Stimulated activated CD4-positive, alpha-beta T cell treated with anti-CD3 and anti-CD28 coated beads, Interleukin-12 subunit alpha, Interleukin-12 subunit beta, amount 100 ng/mL, for 48 hours (primary cell): ENCODE measurements at places on chromosomes 5 and 9.

GRCh38 chr5:34497470-34497808, 158.7 kb upstream of the RAI14 start:
- no peak for DNase-seq

DNA sequence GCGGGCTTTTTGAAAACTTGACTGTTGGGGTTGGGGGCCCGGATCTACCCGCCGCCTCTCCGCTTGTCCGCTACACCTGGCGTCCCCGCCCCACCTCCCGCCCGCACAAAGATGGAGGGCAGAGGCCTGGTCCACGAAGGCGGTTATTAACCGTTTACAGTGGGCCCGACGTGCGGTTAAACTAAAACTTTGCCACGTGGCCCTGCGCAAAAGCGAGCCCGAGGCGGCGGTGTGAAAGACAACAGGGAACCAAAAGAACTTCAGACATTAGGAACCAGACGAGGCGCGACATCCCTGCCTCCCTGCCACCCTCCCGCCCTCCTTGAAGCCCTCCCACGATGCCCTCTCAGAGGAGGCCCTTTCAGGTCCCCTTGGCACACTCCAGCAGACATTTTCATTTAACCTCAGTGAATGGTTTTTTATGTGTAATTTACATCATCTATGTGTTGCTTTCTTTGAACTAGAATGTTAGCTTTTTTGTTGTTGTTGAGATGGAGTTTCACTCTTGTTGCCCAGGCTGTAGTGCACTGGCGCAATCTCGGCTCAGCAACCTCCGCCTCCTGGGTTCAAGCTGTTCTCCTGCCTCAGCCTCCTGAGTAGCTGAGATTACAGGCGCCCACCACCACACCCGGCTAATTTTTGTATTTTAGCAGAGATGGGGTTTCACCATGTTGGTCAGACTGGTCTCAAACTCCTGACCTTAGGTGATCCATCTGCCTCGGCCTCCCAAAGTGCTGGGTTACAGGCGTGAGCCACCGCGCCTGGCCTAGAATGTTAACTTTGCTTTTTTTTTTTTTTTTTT, 999 bp upstream of the HNRNPA0 start:
- DNase-seq: no peak

DNA sequence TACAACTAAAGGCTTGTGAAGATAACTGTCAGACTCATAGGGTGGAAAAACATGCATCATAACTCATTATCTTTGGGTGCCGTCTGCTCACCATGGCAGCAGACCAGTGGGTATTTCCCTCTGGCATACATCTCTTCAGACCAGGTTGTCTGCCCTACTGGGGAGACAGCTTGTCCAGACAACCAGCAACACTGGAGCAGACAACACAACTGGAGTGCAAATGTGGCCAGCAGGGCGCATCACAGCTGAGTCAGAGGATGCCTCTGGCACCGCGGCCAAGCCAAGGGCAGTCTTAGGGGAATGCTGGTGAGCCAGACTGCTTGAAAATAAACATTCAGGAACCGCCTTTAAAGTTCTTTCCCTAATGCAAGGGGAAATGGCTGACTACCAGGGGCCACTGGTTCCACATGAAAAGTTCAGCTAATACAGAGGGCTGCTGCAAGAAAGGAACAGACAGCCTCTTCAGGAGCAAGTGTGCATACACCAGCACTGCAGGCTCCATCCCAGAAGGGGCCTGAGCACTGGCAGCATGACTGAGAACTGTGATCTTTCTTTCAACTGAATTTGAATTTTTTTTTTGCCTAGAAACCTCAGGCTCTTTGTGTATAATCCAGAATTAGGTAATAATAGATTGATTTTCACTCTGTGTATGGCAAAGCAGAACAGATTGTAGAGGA, 77.3 kb downstream of the MAMDC2 start:
- no peak for DNase-seq

DNA sequence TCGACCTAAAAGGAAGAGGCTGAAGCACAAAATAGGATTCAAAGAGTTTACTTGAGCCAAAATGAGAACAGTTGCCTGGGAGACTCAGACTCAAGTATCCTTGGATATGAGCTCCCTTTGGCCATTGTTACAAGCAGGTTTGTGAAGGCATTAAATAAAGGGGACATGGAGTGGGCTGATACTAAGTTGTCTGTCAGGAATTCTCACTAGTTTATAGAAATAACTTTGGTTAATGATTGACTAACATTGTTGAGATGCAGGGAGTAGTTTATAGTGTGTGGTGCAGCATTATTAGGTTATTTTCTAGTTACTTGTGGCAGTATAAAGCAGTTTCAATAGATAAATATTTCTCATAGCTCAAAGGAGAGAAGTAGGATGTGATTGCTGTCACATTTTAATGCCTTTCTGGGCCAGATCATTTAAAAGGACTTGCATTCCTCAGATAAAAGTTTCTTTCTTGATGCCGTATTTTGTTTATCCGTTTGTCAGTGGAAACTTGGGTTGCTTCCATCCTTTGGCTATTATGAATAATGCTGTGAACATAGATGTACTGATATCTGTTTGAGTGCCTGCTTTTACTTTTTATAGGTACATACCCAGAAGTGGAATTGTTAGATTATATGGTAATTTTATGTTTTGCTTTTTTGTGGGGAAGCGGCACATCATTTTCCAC, 9.1 kb downstream of the AP3S1 start:
- no peak for DNase-seq

DNA sequence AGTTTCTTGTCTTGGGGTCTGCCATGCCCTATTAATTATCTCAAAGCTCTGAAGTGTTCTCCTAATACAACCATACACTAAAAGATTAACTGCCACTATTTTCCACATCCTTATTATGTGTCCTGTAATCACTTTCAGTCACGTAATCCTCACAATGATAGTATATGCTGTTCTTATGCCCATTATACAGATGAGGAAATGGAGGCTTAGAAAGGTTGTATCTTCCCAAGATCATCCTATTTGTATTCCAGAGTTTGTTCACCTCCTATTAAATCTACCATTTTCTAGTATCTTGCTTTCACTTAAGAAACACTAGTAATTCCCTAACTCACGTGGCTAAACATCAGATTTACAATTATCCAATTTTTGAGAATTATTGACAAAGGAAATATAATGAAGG, 2.9 kb upstream of the ARHGEF28 start:
- no peak for DNase-seq

GRCh38 chr5:135895474-135896006, at the start of gene IL9:
Gene IL9 (minus strand): TSS chr5:135895841. CDS start chr5:135895816, 25 bp downstream.
- no peak for DNase-seq

GRCh38 chr5:41908374-41909079, 4.4 kb downstream of the RIMOC1 start:
- DNase-seq: no peak

GRCh38 chr5:86625148-86625547, 7.4 kb downstream of the COX7C start:
- no peak for DNase-seq

DNA sequence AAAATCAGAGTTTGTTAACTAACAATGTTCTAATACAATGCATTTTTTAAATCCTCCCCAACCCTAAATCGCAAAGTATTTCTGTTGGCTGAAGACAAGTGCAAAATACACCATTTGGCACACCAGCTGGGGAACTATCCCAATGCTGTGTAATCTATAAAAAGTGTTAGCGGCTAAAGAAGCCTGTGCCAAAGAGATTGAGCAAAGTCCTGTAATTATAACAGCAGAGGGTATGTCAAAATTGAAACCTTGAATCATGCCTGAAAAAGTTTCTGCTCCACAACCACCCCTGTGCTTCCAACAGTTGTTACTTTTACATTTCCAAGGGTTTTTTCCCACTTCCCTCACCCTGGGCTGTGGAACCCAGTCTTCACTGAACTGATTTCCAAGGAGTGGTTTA, 83.1 kb upstream of the PLPP6 start:
- no peak for DNase-seq

DNA sequence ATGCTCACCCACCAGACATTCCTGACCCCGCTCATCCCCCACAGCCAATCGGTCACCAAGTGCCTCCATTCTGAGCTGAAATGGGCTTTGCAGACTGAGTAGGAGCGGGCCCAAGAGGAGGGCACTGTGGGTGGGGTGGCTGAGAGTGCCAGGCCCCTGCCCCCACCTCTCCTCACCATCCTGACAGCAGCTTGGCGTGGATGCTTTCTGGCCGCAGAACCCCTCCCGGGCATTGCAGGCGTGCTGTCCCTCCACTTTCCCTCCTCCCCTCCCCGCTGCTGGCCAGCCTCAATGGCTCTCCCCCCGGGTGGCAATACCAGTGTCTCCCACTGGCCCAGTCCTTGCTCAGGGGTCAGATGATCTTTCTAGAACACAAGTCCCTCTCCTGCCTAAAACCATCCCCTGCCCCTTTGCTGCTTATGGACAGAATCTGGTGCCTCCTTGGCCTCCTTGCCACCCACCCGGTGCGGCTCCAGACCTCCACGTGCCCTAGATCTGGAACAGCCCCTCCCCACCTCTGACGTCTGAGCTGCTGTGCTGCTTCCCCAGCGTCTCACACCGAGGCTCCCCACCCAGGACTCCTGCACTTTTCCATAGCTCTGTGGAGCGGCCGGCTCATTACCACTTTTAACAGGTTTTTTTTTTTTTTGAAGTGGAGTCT, 6.1 kb downstream of the FLT4 start:
- DNase-seq: no peak

- no peak for DNase-seq
These were observed 323.7 kb downstream of the NPR3 start for GRCh38 chr5:33034777-33035176.

DNA sequence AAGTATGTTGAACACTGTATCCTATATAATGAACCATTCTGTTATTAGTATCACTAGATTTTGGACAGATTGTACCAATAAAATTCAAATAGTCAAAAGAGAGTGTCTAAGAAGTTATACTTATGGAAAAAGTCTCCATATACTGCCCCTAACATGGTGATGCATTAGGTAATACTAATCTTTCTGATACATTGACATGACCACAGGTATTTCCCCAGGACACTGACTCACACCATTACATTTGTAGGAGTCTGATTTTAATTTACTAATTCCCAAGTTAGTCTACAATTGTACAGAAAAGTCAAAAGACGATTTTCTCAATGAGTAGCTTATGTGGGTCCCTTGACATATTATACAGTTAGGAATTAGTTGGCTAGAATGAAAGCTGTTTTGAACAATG, 593.8 kb downstream of the ISL1 start:
- DNase-seq: no peak

GRCh38 chr5:176359658-176360057, 1.9 kb downstream of the KIAA1191 start:
- no peak for DNase-seq

GRCh38 chr5:78334811-78335210, 25.6 kb upstream of the SCAMP1 start:
- no peak for DNase-seq

- DNase-seq: no peak
These were observed 145.4 kb downstream of the TRPM6 start for GRCh38 chr9:74742191-74742790.

GRCh38 chr9:92520837-92521236, 15.0 kb downstream of the ECM2 start:
- DNase-seq: no peak

DNA sequence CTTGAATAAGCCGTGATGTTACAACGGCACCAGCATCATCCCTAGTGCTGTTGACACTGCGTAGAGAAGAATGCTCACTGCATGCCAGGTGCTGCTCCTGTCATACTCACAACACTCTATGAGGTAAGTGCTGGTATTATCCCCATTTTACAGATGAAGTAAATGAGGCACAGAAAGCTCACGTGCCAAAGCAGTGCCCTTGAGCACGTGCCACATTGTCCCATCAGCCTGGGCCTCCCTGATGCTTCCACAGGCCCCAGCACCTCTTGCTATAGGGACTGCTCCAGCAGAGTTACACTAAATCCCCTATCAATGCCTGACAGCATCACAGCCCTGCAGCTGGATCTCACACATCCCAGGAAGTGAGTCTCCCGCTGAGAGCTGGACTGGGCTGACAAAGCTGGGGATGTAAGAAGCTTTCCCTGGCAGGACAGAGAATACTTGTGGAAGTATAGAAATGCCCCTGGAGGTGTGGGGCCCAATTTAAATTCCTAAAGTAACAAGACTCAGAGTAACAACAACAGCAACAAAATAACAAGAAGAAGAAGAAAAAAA, 216.1 kb downstream of the FSTL4 start:
- DNase-seq: no peak

GRCh38 chr9:111833941-111834340, 39.2 kb upstream of the SHOC1 start:
- DNase-seq: no peak

GRCh38 chr9:101176384-101176783, 147.9 kb downstream of the PLPPR1 start:
- DNase-seq: no peak

DNA sequence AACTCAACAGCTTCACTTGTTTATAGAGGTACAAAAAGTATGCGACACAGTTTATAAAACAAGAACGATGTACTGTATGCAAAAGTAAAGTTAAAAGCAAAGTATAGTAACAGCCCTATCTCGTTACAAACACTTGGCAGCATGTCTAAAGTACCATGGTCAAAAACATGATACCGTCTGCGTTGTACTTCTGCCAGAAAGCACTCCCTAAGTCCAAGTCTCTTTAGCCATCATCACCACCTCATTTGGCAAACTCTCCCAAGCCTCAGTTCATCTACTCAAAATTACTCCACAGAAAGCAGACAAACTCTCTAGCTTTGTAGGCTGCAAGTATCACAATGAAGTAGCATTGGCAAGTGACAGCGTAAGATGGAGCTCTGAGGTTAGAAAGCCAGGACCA, 73.4 kb downstream of the NFIB start:
- DNase-seq: no peak

GRCh38 chr5:130102375-130102774, 198.1 kb downstream of the CHSY3 start:
- DNase-seq: no peak

- DNase-seq: peak; percentile 1
These were observed 19.5 kb upstream of the ASPN start for GRCh38 chr9:92501671-92502393.

DNA sequence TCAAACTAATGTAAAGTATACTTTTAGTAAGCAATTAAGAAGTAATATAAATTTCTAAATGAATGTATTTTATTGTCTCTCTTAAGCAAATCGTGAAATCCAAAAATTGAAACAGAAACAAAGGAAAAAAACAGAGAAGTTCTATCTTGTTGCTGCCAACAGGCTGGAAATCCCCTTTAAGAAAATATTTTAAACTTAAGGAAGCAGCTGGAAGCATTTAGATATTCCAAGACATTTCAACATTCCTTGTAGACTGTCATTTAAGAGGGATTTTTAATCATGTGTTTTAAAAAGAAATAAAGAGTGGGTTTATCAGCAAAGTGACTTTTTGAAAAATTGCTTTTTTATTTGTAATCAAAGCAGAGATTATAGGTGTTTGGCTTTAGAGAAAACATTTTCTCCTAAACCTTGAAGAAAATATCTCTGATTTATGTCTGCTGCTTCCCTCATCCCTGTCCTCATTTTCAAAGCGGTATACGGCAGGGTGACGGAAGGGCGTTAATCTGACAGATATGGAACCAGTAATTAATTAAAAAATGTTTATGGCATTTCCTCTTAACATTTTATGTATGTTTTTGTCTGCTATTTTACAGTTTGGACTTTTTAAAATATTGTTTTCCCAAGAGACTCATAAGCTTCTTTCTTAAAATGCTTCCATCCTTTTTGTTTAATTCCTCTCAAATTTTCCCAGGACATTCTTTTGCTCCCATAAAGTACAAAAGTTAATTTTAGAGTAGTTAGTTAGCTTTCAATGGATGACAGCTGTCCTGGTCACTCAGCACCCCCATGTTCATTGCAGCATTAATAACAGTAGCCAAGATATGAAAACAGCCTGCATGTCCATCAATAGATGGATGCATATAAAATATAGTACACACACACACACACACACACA, 245.6 kb downstream of the LURAP1L start:
- no peak for DNase-seq

GRCh38 chr5:163565931-163566608, 60.7 kb downstream of the MAT2B start:
- peak; percentile 5 for DNase-seq

- no peak for DNase-seq
These were observed at the start of gene LHX6 for GRCh38 chr9:122228568-122229484. Gene LHX6 (minus strand): TSS chr9:122228957. CDS start chr9:122228740, 217 bp downstream.
